ENCODE measurements at places on chromosomes 7 and 10. TPM values are rescaled to one million over a fixed set of nuclear protein-coding genes. Genes with fewer than 3 reads are reported as not detected.

The MAD1L1 gene
- total RNA-seq: 35.7 TPM

The UNC5B gene
- 9.7 TPM for total RNA-seq

The CARD11 gene
- 10.8 TPM for total RNA-seq

The NKX2-3 gene
- not detected for total RNA-seq

The ITGB8 gene
- total RNA-seq: 6.5 TPM

The TWIST1 gene
- total RNA-seq: 1.5 TPM

The BAIAP2L1 gene
- 38.4 TPM for total RNA-seq

The SLC26A5 gene
- 0.35 TPM for total RNA-seq

The ARMS2 gene
- total RNA-seq: not detected

The CCZ1 gene
- 138 TPM for total RNA-seq

The LIPF gene
- total RNA-seq: not detected

The ABCB1 gene
- total RNA-seq: 0.07 TPM

The CLRN3 gene
- not detected for total RNA-seq

The UCMA gene
- not detected for total RNA-seq

The GPR26 gene
- not detected for total RNA-seq

The WNT2 gene
- total RNA-seq: not detected

The GRID1 gene
- total RNA-seq: 0.38 TPM

The BTRC gene
- total RNA-seq: 32.8 TPM

The NAT16 gene
- not detected for total RNA-seq

The A1CF gene
- 0.28 TPM for total RNA-seq

The GPR37 gene
- 32.8 TPM for total RNA-seq

The VIM gene
- 92.4 TPM for total RNA-seq

The TCAF2 gene
- 1.9 TPM for total RNA-seq

The SH2B2 gene
- total RNA-seq: 10.3 TPM

The BAZ1B gene
- 69.7 TPM for total RNA-seq

The THNSL1 gene
- 6.8 TPM for total RNA-seq

The RBP3 gene
- not detected for total RNA-seq

The KCNMA1 gene
- 1.2 TPM for total RNA-seq

The POLD2 gene
- total RNA-seq: 156 TPM

The CCL26 gene
- 2.2 TPM for total RNA-seq

The UBE2D1 gene
- total RNA-seq: 28.9 TPM

The CCT6A gene
- 227 TPM for total RNA-seq

The SPDYE1 gene
- not detected for total RNA-seq

The FEZF1 gene
- total RNA-seq: not detected

The GPRIN2 gene
- total RNA-seq: 26.0 TPM

The GALNT17 gene
- total RNA-seq: 108 TPM

Measured in endodermal cell (in vitro differentiated cells).